ENCODE measurements at places on chromosomes 2 and 18.

GRCh38 chr2:46716927-46717326 lies 198.7 kb downstream of the MCFD2 start:
- DNase-seq = no peak

DNA sequence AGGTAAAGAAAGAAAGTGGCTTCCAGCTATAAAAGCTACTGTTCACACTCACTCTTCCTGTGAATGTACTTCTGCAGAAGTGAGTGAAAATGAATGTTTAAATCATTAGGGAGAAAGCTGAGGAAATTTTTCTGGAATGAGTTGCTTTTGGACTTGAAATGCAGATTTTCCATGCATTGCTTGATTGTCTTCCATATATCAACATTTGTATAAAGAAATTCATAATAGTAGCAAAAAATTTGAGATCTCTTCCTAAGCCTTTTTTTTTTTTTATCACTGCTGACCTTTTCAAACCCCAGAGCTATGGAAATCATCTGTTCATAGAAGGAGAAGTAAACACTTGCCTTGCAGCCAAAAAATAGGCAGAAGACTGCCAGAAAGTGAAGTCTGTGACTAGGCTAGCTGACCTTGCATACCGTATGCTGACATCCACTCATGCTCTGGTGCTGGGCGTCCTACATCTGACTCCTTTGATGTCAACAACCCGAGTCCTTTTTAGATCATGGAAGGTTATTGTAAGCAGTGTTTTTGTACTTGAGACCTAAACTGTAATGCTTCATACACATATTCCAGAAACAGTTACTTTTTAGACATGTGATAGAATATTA lies 154.5 kb upstream of the RASGRP3 start:
- no peak for DNase-seq

GRCh38 chr2:207911215-207911614 lies 114.1 kb downstream of the PLEKHM3 start:
- DNase-seq = no peak

GRCh38 chr2:10346929-10347561 lies 44.3 kb downstream of the HPCAL1 start:
- DNase-seq = no peak

DNA sequence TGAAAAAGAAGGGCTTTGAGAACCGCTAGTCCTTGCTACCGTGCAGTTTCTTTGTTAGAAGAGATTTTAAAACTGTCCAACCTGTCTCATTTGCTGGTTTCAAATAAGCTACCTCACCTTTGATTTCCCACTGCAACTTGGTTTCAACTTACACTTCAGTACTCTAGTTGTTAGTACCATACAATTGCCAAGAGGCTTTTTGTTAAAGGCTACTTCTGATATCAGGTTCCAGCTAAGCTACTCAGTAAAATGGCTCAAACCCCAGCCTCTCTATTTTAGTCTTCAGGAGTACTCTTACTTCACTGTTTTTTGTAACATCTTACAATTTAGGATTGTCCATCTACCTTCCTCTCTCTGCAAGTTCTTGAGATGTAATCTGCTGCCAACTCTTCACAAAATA lies 91.6 kb downstream of the INO80D start:
- no peak for DNase-seq

GRCh38 chr2:73291093-73291460 lies 2.3 kb downstream of the EGR4 start:
- peak; percentile 52 for DNase-seq

DNA sequence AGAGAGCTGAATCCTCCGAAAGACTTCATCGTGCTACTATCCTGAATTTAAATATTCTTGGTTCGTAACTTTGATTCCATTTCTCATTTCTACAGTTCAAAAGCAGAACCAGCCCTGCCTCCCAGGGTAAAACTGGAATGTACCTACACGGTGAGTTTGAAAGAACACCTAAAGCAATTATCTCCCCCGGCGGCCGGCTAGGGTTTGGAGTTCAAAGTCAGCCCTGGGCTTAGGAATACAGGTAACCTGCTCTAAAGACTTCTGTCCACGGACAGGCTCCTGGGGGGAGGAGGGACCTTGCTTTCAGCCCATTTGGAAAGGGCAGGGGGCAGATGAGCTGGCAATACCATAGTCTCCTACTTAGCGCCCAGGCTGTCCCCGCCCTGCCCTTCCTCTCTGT lies 32.3 kb downstream of the CYP27C1 start:
- DNase-seq = no peak

GRCh38 chr2:115285416-115285815 lies 843.0 kb downstream of the DPP10 start:
- no peak for DNase-seq

GRCh38 chr2:149787206-149787605 lies 199.6 kb upstream of the MMADHC start:
- no peak for DNase-seq

- DNase-seq = no peak
Measured at GRCh38 chr18:56256659-56257058, 381.7 kb downstream of the TXNL1 start.

GRCh38 chr2:132692816-132693215 lies 22.8 kb upstream of the LYPD1 start:
- DNase-seq = no peak

DNA sequence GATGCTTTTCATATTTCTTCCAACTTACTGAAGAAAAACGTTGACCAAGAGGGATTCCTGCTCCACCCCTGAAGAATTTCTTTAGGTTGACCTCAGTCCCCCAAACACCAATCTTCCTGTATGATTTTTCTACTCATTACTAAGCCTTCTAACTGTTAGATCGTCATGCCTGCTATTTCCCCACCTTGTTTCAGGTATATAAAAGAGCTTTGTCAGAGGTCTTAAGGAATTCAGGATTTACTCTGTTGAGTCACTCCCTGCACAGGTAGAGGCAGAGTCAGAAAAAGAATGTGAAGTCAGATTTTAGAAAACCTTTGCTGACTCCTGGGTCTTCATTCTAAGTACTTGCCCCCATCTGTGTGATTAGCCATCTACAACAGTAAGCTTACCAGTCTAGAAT lies 83.8 kb upstream of the NOSTRIN start:
- no peak for DNase-seq

DNA sequence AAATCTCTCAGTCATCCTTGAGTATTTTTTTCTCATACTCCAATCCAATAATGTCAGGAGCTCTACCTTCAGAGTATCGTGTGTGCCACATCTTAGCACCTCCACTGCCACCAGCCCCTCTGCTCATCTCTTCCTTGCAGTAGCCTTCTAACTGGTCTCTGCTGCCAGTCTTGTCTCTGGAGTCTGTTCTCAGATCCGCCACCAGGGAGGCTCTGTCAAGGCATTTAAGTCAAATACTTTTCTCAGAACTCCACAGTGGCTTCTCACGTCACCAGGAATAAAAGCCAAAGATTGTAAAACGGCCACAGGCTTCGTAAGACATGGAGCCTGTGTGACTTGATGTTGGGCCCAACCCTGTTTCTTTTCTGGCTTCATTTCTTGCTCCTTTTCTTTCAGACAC lies 7.1 kb downstream of the UNC50 start:
- DNase-seq = no peak

All from T-helper 1 cell (primary cell).